ENCODE measurements at places on chromosomes 2 and 18.

DNA sequence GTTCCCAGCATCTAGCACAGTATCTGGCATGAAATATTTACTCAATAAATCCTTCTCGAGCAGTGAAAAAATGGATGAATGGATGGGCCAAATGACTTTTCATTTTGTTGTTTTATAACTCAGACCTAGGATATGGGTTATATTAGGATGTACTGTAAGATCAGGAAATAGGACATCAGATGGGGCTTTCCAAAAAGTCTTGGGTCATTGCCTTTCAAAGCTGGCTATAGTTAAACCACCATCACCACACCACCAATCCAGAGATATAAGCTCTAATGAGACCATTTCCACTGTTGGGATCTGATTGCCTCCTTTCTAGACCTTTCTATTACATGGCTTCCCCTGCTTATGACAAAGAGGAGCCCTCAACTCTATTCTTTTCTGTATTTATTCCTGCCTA lies 525.0 kb upstream of the TCF4 start:
- DNase-seq, result no peak

DNA sequence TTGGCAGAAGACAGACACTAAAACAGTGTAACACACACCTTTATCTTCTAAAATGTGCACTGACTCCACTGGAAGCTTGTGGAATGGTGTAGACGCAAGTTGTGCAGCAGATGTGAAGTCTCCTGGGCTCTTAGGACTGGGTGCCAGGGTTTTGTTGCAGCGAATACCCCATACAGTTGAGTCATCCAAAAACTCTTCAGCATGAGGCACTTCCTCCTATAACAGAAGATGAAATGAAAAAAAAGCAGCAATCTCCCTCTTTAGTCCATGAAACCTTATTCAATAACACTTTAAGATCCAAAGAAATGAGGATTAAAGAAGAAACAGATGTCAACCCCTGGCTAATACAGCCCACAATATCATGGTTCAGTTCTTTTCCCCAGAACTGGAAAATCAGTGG lies 22.2 kb downstream of the BUB1 start:
- DNase-seq, result no peak

- DNase-seq, result no peak
Observed at GRCh38 chr2:16055848-16056580, 115.7 kb downstream of the MYCN start.

GRCh38 chr2:132729522-132729921 lies 59.5 kb upstream of the LYPD1 start:
- DNase-seq, result no peak

DNA sequence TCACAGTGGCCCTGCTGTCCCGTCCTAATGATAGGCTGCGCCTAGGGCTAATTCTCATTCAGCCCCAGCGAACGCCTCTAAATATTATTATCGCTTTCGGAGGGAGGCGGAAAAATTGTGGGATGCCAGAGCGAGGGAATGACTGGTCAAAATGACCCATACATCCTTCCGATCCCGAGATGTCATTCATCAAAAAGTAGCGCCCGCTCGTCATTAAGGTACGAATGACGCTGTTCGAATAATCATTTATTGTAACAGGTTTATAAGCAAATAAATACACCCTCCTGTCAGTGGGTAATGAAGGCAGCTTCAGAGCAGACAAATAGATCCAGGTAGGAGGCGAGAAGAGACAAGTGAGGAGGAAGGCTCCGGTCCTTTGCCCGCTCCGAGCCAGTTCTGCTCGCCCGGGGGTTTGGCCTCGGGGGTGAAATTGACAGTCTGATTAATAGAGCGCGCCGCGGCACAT lies at the start of gene EVX2:
TSS of gene EVX2 (minus strand) at position 167 of the 466 bp plus-strand sequence. CDS start 186 bp downstream, outside the sequence.
- DNase-seq, result no peak

DNA sequence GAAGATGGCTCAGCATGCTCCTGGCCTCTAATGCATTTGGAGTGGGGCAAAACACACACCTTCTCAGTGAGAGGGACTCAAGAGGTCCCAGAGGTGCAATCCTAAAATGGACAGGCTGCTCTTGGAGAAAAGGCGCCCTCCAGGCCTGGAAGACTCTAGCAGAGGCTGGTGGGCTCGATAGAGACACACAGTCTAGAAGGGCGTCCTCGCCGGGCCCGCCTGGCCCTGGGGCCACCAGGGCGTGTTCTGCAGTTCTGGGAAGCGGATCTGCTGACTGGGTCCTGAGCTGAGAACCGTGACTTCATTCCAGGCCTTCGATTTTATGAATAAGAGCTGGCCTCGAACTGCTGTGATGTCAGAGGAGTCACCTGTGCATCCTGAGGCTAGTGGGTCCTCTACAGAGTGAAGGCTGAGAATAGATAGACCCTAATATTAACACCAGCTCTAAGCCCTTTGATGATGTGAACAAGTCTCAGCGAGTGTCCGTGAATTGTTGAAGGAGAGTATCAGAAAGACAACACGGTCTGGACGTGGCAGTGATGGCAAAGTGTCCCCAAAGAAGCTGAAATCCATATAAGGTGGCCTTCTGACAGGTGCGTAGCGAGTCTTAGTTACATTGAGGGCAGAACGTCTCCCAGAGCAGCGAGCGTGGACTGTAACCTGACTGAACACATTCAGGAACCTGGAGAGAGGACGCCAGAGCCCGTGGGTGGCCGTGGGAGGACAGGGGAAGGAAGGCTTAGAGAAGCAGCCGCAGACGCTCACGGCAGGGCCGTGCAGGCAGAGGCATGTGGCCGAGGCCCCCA lies 136.9 kb downstream of the PTGR3 start:
- no peak for DNase-seq

DNA sequence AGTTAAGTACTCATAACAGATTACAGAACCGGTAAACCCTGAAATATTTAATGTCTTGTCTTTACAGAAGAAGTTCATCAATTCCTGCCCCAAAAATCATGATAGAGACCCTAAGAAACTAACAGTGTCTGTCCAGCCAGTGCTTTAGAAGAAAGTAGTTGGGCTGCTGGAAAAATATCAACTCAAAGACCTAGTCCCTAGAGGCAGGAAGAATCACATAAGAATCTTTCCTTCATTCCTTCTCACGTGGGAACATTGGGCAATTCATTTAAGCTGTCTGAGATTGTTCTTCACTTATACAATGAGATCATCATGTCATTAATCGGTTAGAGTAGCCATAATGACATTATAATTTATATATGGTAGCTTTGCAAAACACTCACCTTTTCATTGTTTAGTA lies 156.4 kb downstream of the CCBE1 start:
- peak; percentile 37 for DNase-seq

DNA sequence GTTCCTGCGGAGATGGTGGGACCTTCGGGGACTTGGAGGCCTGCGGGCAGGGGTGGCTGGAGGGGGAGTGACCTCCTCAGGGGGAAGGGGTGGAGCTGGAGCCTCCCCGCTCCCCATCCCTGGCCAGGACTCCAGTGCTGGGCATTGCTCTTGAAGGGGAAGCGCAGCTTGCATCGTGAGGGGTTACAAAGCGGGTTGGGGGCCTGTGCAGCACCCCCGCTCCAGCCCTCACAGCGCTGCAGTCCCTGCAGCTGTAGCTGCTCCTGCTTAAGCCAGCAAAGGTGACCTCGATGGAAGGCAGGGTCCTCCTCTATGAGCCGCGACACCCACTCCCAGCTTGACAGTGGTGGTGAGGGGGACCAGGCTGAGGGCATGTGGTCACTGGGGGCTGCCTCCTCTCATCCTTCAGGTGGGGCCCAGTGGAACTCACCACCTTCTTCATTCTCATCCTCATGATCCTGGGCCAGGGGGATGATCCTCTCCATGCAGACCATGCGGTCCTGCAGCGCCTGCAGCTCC lies 36.7 kb upstream of the ANKRD62 start:
- DNase-seq, result no peak

- no peak for DNase-seq
Observed at GRCh38 chr2:230915319-230915718, 9.7 kb downstream of the GPR55 start.

GRCh38 chr2:8115456-8115855 lies 566.4 kb upstream of the ID2 start:
- no peak for DNase-seq

- DNase-seq, result no peak
Observed at GRCh38 chr2:55958756-55959155, 35.2 kb upstream of the EFEMP1 start.

DNA sequence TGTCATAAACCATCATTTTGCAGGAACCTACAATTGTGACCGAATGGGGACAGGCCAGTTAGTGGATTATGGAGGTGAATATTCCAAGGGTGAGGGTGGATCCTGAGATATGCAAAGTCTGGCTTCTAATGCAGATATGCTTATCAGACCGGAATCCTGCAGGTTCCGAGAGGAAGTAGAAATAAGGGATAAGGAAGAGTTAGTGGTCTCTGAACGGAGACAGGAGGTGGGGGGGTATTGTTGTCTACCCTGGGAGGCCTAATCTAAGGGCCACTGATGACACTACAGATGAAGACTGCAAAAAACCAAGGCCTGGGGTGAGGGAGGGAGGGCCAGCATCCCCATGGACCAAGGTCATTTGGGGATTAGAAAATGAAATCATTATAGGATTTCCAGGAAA lies 67.7 kb upstream of the GATA6 start:
- DNase-seq, result no peak

- DNase-seq, result no peak
Observed at GRCh38 chr2:159892990-159893810, 95.2 kb upstream of the CD302 start.
